ENCODE measurements at places on chromosomes 2 and 18. TPM values are rescaled to one million over a fixed set of nuclear protein-coding genes. Genes with fewer than 3 reads are reported as not detected.

The KLHL30 gene
- 31.7 TPM for total RNA-seq

The ADRA2B gene
- total RNA-seq = 61.8 TPM

The CFAP210 gene
- not detected for total RNA-seq

The TBR1 gene
- total RNA-seq = 0.48 TPM

The HADHB gene
- total RNA-seq = 108 TPM

The OSR1 gene
- 20.8 TPM for total RNA-seq

The EFHD1 gene
- total RNA-seq = 8.0 TPM

DNA sequence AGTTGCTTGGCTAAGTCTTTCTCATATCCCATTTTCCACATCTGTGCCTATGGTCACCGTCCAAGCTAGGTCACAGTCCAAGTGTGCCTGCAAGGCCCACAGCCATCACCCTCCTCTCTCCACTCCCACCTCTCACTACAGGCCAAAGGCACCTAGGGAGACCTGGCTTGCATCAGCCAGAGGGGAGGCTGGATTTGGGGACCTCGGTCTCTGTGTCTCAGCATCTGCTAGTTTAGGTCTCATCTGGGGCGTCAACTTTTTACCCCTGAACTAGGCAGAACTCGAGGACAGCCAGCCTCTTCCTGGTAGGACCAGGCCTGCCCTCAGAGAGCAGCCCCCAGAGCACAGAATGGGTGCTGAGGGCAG lies 217.1 kb downstream of the DYSF start:
- H3K27ac ChIP-seq = no peak overlapping the region
- no peak for DNase-seq
- no peaks in the 10 kb centered on the region for H3K27me3 ChIP-seq
- peaks cover 2% of the 10 kb centered on the region for H3K36me3 ChIP-seq
- no peaks in the 10 kb centered on the region for H3K4me1 ChIP-seq

- DNase-seq = no peak
- H3K27ac ChIP-seq = no peak overlapping the region
- H3K27me3 ChIP-seq = no peaks in the 10 kb centered on the region
- H3K4me3 ChIP-seq = no peak overlapping the region
- peaks cover 56% of the 10 kb centered on the region for H3K4me1 ChIP-seq
Measured at GRCh38 chr2:8543383-8544170, 138.3 kb upstream of the ID2 start.

DNA sequence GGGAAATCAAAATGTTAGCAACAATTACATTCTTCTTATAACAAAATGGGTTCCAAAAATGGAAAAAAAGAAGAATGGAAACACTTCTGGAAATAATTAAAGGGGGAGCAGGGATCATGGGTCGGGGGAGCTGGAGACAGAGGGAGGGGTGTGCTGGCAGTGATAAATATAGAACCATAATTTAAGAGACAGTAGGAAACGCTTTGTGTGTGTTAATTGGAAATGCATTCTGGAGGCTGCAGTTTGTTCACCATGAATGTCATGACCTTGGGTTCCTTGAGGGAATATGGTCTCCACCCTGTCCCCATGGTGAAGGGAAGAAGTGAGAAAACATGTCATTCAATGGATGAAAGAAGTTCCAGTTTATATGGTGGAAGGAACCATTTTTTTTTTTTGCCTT lies 540.7 kb downstream of the TNS1 start:
- no peak overlapping the region for H3K4me3 ChIP-seq
- DNase-seq = no peak
- no peak overlapping the region for H3K27ac ChIP-seq
- H3K4me1 ChIP-seq = no peaks in the 10 kb centered on the region

DNA sequence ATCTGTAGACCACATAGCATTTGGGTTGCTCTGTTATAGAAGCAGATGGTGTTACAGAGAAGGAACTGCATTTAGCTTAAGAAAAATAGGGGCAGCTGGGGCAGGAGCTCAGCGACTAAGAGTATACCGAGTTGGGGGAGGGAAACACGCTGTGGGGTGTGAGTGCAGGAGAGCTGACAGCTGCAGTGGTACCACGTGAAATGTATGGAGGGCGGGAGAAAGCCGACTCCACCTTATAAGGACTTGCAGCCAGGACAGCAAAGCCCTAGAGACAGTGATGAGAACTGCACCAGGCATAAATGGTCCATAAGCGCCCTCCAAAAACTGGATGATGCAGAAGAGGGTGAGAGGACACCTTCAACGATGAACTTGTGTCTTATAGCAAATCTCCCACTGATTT lies 237.6 kb downstream of the PRKCE start:
- H3K4me1 ChIP-seq = peaks cover 90% of the 10 kb centered on the region
- H3K4me3 ChIP-seq = no peak overlapping the region
- peak; percentile 25 for DNase-seq
- peak overlapping the region; percentile 75 for H3K27ac ChIP-seq
- H3K36me3 ChIP-seq = no peaks in the 10 kb centered on the region

DNA sequence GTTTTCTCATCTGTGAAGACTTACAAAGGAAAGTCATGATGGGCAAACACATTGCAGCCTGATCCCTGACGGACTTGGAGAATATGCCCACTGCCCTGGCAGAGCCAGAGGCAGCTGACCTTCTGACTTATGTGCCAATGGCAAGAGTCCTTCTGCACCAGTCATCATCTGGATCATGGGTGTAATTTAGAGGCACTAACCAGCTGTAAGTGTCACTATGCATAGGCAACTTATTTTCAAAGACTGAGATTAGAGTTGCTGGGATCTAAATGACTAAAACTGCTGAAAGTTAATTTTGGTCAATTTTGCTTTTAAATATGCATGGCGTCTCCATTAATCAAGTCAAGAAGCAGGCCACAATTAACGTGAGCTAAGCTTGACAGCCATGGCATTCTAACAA lies 261.2 kb downstream of the BCL11A start:
- no peak overlapping the region for H3K4me3 ChIP-seq
- no peaks in the 10 kb centered on the region for H3K4me1 ChIP-seq
- H3K27me3 ChIP-seq = no peaks in the 10 kb centered on the region
- no peak overlapping the region for H3K27ac ChIP-seq

DNA sequence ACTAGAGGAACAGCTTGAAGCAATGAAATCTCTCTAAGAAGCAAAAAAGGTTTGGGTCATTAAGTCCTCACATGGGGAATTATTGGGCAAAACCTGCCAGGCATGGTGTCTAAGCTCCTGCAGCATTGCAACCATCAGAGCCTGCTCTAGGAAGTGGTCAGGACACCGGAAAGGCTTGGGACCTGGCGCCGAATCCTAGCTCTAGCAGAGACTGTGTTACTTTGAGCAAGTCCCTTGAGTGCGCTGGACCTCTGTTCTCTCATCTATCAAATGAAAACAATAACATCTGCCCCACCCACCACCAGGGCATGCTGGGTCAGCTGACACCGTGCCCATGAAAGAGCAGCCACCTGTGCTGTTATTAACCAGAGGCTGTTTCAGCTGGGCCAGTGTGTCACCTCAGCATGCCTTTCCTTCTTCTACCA lies 6.3 kb downstream of the TMEM127 start:
- H3K27me3 ChIP-seq = no peaks in the 10 kb centered on the region
- DNase-seq = no peak
- H3K27ac ChIP-seq = peak overlapping the region; percentile 98
- peaks cover 13% of the 10 kb centered on the region for H3K36me3 ChIP-seq

DNA sequence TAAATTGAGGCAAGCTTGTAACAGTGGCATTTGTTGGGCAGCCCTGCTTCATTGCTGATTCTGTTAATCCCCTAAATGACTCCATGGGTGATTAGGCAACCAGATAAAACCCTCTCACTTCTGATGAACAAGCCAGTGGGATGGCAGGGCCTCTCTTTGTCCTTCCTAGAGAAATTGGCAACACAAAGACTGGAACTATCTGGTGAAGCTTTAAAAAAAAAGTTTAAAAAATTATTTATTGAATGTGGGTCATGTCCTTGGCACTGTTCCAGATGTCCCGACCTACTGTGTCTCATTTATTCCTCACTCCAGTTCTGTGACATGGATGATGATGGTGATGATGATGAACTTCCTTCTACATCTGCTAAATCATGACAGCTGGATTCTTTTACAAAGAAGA lies 30.8 kb downstream of the NRP2 start:
- H3K27me3 ChIP-seq = no peaks in the 10 kb centered on the region
- H3K4me3 ChIP-seq = no peak overlapping the region
- no peaks in the 10 kb centered on the region for H3K36me3 ChIP-seq

DNA sequence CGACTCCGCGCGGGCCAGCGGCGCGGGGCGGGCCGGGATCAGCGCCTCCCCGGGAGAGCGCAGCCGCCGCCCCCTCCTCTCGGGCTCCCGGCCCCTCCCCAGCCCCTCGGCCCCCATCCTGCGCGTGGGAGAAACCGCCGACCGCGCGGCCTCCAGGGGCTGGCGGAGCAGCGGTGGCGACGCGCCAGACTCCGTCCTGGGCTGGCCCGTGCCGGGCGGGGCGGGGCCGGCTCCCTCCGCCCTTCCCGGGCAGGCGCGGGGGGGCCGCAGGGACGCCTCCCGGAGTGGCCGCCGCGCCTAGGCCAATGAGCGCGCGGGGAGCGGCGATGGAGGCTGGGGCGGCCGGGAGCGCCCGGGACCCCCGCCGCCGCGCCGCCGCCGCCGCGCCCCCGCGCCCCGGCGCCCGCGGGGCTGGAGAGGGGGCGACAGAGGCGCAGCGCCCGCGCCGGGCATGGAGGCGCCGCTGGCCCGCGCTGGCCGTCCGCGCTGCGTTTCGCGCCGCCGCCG lies 49.1 kb downstream of the KCNIP3 start:
- H3K27ac ChIP-seq = no peak overlapping the region
- no peaks in the 10 kb centered on the region for H3K4me1 ChIP-seq
- no peaks in the 10 kb centered on the region for H3K36me3 ChIP-seq
- H3K27me3 ChIP-seq = peaks cover 82% of the 10 kb centered on the region
- peak overlapping the region; percentile 55 for H3K4me3 ChIP-seq
- peak; percentile 48 for DNase-seq

GRCh38 chr18:22683196-22683676 lies 249.9 kb upstream of the RBBP8 start:
- H3K36me3 ChIP-seq = no peaks in the 10 kb centered on the region
- H3K4me3 ChIP-seq = no peak overlapping the region
- H3K27ac ChIP-seq = no peak overlapping the region
- no peaks in the 10 kb centered on the region for H3K27me3 ChIP-seq
- H3K4me1 ChIP-seq = peaks cover 4% of the 10 kb centered on the region

GRCh38 chr2:142220239-142220638 lies 89.4 kb upstream of the LRP1B start:
- no peak for DNase-seq
- no peak overlapping the region for H3K27ac ChIP-seq
- no peak overlapping the region for H3K4me3 ChIP-seq

DNA sequence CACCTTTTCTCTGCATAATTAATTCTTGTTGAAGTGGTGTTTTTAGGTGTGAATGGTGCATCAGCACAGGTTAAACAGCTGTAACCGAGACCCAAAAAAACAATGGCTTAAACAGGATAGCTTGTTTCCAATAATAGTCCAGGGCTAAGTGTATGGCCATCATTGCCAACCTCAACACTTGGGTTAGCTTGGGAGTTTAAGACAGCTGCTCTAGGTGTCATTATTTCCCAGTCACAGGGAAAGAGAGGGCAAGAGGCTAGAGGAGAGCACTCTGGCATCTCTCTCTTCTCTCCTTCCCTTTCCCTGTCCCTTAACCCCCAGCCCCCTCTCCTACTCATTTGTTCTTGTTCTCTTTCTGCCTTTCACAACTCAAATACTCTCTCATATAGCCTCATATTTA lies 21.1 kb downstream of the BIRC6 start:
- H3K36me3 ChIP-seq = peaks cover 10% of the 10 kb centered on the region
- no peaks in the 10 kb centered on the region for H3K27me3 ChIP-seq
- no peak overlapping the region for H3K4me3 ChIP-seq
- no peak for DNase-seq
- H3K4me1 ChIP-seq = no peaks in the 10 kb centered on the region

- peak within 1 kb of the TSS; percentile 69 for H3K4me3 ChIP-seq
- H3K27ac ChIP-seq = no peak within 1 kb of the TSS
- H3K4me1 ChIP-seq = no peaks in the 10 kb centered on the region
- H3K27me3 ChIP-seq = peaks cover 82% of the 10 kb centered on the region
- H3K36me3 ChIP-seq = no peaks in the 10 kb centered on the region
- peak; percentile 1 for DNase-seq
Measured at GRCh38 chr2:100321866-100322820, at the start of gene LONRF2. LONRF2 (minus strand) TSS chr2:100322501; CDS start chr2:100322093, 408 bp downstream.

- no peak for DNase-seq
- no peaks in the 10 kb centered on the region for H3K36me3 ChIP-seq
- H3K4me3 ChIP-seq = no peak overlapping the region
Measured at GRCh38 chr2:153043385-153043784, 325.0 kb downstream of the ARL6IP6 start.

DNA sequence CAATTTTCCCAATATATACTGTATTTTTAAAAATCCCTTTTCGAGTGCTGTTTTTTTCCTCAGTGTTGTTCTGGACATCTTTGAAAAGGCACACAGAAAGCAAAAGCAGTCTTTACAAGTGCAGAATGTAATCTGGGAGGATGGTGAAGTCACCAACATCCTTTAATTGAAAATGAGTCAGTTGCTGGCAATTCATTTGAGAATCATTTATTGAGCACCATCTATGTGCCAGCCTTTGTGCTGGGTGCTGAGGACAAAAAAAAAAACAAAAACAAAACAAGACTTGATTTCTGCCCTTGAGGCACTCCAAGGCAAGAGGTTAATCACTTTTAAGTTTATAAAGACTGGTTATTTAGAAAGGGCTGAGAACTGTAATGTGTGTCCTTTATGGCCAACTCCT lies 46.7 kb upstream of the ACVR1 start:
- no peaks in the 10 kb centered on the region for H3K36me3 ChIP-seq
- no peak overlapping the region for H3K4me3 ChIP-seq
- H3K27ac ChIP-seq = no peak overlapping the region

DNA sequence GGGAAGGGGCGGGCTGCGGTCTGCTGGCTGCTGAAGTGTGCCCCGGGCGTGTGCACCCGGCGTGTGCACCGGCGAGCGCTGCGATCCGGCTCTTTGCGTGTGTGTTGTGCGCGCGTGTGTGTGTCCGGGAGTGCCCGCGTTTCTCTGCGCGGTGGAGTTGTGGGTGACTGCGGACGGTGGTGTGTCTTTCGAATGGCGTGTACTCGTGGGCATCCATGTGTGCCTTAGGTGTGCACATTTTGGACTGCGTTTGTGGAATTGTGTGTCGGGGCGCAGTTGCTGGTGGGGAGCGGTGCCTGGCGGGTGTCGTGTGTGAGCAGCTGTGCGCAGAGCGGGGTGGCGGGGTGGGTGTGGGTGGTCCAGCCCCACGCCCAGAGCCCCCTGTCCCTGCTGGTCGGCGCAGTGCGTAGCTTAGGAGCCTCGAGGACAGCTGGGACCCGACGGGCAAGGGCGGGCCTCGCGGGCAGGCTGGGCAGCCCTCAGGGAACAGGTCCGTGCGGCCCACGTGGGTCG lies 533 bp downstream of the HPCAL1 start:
- no peak overlapping the region for H3K27ac ChIP-seq
- DNase-seq = no peak
- H3K36me3 ChIP-seq = no peaks in the 10 kb centered on the region
- peak overlapping the region; percentile 79 for H3K4me3 ChIP-seq
- H3K4me1 ChIP-seq = no peaks in the 10 kb centered on the region

DNA sequence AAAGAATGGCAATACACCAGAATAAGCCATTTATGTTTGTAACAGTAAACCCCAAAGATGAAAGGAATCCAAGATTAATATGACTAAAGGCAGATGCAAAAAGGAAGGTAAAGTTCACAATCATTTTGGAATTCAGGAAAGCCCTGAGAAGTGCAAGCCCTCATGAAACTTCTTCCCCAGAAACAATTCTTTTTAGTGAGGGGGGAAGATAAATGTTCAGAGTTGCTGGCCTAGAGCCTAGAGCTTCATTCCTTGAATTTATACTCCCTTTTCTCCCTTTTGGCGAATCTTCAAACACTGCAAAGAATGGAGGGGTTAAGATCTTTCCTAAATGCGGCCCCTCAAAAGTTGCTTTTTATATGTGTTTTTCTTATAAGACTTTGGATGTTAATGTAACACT lies 368.8 kb downstream of the MEIS1 start:
- peaks cover 3% of the 10 kb centered on the region for H3K4me1 ChIP-seq
- H3K4me3 ChIP-seq = no peak overlapping the region
- no peaks in the 10 kb centered on the region for H3K27me3 ChIP-seq
- H3K27ac ChIP-seq = no peak overlapping the region

Measured in cardiac muscle cell (in vitro differentiated cells and primary cell).